ENCODE measurements at places on chromosomes 7 and 10. TPM values are rescaled to one million over a fixed set of nuclear protein-coding genes. Genes with fewer than 3 reads are reported as not detected.

- no peak for DNase-seq
Observed at GRCh38 chr10:73916761-73917470, 6.0 kb downstream of the PLAU start.

DNA sequence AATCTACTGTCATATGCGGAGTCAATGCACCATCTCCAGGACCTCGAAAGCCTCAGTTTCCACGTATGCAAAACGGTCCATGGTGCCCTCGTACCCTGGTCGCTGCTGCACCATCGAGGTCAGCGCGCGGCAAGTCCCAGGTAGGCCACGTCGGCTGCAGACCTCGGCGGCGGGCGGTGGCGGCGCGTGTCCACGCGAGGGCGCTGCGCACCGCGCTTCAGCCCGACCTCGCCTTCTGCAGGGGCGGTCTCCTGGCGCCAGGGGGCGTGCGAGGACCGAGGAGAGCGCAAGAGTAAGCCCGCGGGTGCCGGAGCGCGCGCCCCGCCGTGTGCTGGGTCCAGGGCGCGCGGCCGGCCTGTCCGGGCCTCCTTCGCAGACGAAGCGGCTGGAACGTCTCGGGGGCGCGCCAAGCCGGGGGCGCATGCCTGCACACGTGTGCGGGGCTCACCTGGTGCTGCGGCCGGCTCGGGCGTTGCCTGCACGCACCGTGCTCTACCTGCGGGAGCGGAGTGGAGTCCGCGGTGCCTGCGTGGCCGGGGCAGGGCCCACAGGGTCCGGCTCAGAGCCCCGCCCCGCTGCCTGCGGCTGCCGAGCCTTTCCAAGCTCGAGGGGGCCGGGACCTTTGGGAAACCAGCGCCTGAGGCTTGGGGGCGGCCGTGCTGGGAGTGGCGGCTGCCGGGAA lies 54.0 kb downstream of the GLRX3 start:
- peak; percentile 43 for DNase-seq

DNA sequence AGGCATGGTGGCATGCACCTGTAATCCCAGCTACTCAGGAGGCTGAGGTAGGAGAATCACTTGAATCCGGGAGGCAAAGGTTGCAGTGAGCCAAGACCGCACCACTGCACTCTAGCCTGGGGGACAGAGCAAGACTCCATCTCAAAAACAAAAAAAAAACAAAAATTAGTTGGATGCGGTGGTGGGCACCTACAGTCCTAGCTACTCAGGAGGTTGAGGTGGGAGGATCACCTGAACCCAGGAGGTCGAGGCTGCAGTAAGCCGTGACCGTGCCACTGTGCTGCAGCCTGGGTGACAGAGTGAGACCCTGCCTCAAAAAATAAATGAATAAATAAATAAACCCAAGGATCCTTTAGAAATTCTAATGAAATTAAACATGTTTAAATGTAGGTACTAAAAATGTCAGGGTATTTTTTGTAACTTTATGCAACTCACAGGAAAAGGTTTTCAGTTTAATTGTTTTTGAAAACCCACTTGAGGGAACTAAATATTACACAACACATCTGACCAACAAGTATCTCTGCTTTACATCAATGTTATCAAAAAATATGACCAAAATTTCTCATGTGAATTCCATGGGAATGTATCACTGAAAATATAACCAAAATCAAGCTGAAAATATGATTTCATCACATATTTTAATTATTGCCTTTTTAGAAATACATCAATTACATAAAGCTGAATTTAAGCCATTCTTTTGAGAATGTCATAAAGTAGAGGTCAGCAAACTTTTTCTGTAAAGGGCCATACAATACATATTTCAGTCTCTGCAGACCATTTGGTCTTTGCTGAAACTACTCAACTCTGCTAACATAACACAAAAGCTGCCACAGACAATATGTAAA lies 23.9 kb downstream of the UPF2 start:
- DNase-seq: no peak

Gene PILRA
- 4.8 TPM for total RNA-seq

Gene NPC1L1
- total RNA-seq: not detected

Gene IRF5
- 8.8 TPM for total RNA-seq
